ENCODE measurements at places on chromosomes 4 and X.

- no peak for DNase-seq
Observed at GRCh38 chrX:13597874-13598273, 28.5 kb downstream of the EGFL6 start.

DNA sequence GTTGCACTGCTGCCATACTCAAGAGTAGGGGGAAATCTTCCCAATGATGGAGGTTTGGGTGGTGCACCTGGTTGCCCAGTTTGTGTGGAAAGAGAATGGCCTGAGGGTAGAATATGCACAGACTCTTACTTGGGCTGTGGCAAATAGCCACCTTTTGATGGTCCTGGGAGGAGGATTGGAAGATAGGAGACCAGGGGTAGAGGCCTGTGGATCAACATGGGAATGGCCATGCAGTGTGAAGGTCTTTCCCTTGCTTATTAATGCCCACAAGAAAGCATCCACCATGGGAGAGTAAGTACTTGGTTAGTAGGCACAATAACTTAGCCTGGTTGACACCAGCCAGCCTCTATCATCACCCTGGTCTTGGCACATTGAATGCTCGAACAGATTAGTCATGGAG, 156.8 kb upstream of the LEF1 start:
- DNase-seq: no peak

DNA sequence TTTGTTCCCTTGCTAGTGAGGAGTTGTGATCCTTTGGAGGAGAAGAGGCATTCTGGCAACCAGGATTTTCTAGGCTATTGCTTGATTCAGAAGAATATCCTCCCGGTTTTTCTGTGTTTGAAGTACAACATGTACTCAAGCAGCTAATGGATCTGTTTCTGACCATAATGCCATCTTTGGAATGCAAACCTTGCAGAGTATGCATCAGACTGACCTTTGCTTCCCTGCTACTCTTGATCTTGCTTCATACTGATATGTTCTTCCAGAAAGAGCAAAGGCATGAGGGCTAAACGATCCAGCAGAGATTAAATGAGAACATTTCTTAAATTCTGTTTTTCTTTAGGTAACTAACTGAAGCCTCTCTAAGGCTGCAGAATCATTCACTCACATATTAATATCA, 265.4 kb upstream of the SLC7A11 start:
- DNase-seq: no peak

DNA sequence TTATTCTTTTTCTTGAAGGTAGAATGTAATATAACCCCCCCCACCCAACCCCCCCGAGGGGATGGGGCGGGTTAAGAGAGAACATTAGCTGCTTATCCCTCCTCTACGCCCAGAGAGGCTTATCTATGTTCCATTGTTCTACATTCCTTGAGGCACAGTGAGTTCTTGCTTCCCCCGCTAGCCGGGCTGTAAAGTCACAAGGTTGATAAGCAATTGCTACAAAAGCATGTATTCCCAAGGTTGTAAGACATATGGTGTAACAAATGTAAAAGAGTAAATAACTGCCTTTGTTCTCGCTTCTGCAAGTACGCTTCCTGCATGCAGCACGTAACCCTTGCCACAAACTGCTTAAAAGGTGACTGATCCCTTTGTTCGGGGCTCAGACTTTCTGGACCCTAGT, 8.2 kb downstream of the DCAF8L2 start:
- no peak for DNase-seq

- DNase-seq: no peak
Observed at GRCh38 chrX:72273718-72274117, 3.3 kb downstream of the RPS4X start.

DNA sequence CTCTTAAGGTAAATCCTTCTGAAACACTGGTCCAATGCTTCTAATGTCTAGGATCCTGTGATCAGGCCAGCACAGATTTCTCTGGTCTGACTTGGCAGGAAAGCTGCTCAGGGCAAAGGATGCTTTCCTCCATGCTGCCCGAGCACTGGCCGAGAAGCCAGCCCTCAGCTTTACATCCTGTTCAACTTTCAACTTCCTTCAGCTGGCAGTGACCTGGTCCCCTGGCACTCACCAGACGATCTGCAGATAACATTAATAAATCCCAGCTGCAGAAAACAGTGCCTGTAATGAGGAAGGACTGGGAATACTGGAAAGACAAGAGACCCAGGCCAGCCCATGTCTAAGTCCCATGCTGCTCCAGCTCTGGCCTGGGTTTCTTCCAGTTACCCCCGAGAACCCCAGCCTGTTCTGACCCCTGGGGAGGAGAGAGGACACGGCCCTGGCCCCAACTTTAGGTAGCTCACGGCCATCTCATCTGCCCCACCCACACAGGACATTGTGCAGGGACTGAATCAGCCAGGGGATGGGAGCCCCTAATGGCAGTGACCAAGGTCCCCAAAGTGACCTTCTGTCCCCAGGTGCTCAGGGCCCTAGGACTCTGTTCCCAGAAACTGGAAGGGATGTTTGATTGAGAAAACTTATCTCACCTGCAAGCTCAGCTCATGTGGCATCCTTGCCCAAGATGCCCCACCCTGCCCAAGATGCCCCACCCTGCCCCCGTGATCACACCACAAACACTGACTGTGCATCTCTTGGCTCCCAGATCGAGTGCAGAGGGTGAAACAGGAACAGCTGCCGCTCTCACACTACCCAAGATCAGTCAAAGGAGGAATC, 28.0 kb downstream of the JAKMIP1 start:
- no peak for DNase-seq

DNA sequence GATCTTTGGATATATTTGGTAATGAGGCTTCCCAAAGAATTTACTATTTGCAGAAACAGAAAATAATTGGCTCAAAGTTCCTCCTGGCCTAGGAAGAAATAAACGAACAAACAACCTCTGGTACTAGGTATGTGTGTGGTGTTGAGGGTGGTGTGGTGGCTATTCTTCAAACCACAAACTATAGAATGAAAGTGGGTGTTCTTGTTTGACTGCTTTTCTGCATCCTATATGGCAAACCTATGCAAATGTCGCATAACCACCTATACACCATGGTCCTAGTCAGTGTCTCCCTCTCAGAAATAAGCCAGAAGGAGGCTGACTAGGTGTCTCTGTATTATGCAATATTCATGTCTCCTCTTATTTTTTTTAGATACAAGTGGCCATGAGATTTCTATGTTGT, 106.6 kb upstream of the PCDH18 start:
- DNase-seq: no peak

GRCh38 chr4:5421416-5421815, 286.9 kb downstream of the EVC2 start:
- no peak for DNase-seq

GRCh38 chrX:105136786-105137185, 83.7 kb downstream of the TEX13A start:
- DNase-seq: peak; percentile 54

DNA sequence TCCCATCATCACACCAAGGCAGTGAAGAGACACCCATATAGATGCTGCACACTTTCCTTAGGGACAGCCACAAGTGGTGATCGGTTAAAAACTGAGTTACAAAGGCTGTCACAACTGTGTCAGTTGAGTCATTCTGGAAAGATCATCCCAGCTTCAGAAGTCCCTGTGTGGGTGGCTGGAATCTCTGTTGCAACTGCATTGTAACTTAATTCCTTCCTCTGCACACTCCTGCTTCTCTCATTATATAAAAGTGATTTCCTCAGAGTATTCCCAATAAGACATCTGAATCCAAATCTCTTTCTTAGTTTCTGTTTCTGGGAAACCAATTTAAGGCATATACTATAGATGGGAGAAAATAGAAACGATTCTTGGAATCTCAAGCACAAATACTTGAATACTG, 88.1 kb downstream of the FSTL5 start:
- DNase-seq: no peak

DNA sequence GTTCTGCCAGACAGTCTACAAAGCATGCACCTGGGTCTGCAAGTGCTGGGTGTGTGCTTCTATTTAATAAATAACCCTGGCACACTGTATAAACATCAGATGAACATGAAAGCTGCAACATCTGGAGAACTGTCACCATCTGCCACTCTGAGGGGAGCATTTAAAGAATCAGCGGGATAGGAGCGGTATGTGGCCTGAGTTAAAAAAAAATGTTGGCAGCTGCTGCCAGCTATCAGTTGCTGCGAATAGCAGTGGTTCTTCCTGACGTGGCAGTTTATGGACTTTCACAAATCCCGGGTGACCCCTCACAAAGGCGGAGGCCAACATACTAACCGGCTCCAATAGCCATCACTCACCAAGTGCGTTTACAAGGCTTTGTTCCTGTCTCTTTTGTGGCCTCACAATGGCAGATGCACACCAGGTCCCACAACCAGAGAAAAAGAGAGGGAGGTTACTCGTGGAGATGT, 95.1 kb downstream of the RASL11B start:
- no peak for DNase-seq

Measured in HS-27A (cell line).